IPS-NIHi11 (cell line): ENCODE measurements at places on chromosomes 5 and 9.

- DNase-seq = no peak
These were observed 130.5 kb downstream of the FBXL17 start for GRCh38 chr5:108251350-108251749.

DNA sequence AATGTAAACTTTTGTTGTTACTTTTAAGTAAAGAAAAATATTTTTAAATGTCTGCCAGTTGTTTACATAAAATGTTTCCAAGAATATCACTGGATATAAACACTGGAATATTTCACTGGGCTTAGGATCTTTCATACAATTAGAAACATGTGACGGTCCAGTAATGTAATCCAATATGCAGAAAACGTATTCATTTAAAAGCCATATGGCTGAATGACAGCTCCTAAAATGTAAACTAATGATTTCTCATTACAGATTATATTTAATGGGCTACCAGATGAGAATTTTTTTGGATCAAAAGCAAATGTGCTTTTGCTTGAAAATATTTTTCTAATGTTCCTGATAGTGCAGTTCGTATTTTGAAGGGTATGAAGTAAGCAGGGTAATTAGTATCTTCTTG, 124.3 kb downstream of the TTC39B start:
- no peak for DNase-seq

DNA sequence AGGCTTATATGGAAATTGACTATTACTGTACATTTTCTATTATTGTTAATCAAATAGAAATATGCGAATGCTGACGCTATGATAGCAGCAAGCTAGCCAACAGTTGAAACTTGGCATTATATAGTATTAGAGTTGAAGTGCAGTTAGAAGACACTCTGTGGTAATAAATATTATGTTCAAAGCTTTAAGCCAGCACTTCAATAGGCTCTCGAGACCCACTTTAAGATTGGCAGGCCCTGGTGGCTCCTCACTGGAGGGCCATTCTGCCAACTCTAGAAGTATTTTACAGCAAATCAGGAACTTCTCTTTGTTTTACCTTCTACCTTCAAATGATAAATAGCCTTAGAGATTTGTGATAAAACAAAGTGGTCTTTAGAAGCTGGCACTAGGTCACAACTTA, 2029.0 kb upstream of the WWC1 start:
- DNase-seq = no peak

DNA sequence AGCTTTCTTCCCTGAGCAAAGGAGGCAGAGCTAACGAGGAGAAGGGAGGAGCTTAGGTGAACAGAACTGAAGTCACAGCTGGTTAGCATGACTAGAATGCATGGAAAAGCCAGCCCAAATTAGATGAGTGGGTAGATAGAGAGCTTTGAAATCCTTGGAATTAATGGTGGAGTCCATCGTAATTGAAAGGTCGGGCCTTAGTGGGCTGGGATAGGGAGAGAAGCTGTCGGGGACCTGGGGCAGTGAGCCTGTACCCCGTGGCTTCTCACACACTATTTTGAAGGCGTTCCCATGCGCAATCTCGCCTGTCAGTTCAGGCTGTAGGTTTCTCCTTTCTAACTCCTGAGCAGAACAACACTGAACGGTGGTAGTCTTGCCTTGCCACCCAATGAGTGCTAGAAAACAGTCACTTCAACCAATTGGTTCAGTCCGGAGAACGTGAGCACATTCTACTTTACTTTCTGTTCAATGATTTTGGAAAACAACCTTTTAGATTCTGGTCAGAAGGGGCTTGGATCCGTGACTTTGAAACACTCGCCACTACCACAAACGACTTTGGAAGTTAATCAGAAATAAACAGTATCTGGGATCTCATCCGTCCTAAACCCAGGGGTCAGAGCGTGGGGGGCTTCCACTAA, 655 bp upstream of the RAI14 start:
- DNase-seq = peak; percentile 58
